ENCODE measurements at places on chromosomes 12 and 14. TPM values are rescaled to one million over a fixed set of nuclear protein-coding genes. Genes with fewer than 3 reads are reported as not detected.

The PLEKHD1 gene
- 0.09 TPM for polyA plus RNA-seq

The TFCP2 gene
- 11.7 TPM for polyA plus RNA-seq

The TAS2R9 gene
- polyA plus RNA-seq = not detected

The SYCP3 gene
- not detected for polyA plus RNA-seq

The RAB5B gene
- polyA plus RNA-seq = 80.6 TPM

The TAS2R7 gene
- not detected for polyA plus RNA-seq

- no peaks in the 10 kb centered on the region for H3K36me3 ChIP-seq
- no peak for DNase-seq
- no peak overlapping the region for H3K27ac ChIP-seq
- H3K4me3 ChIP-seq = no peak overlapping the region
- H3K4me1 ChIP-seq = no peaks in the 10 kb centered on the region
- H3K27me3 ChIP-seq = peaks cover 2% of the 10 kb centered on the region
These were observed 246.4 kb downstream of the TMEM132C start for GRCh38 chr12:128513331-128513730.

GRCh38 chr12:124053851-124054250, 80.8 kb downstream of the ZNF664 start:
- H3K36me3 ChIP-seq = no peaks in the 10 kb centered on the region
- no peak for DNase-seq
- H3K27me3 ChIP-seq = peaks cover 3% of the 10 kb centered on the region
- H3K4me1 ChIP-seq = no peaks in the 10 kb centered on the region

- peaks cover 1% of the 10 kb centered on the region for H3K4me1 ChIP-seq
- peaks cover 10% of the 10 kb centered on the region for H3K36me3 ChIP-seq
- DNase-seq = peak; percentile 51
- H3K27ac ChIP-seq = no peak overlapping the region
- no peak overlapping the region for H3K4me3 ChIP-seq
These were observed 35.7 kb downstream of the MRPL42 start for GRCh38 chr12:93502802-93503623.

GRCh38 chr12:89856431-89856830, 147.8 kb upstream of the ATP2B1 start:
- no peak overlapping the region for H3K4me3 ChIP-seq
- H3K4me1 ChIP-seq = peaks cover 18% of the 10 kb centered on the region
- H3K36me3 ChIP-seq = no peaks in the 10 kb centered on the region
- H3K27me3 ChIP-seq = peaks cover 3% of the 10 kb centered on the region
- no peak overlapping the region for H3K27ac ChIP-seq

DNA sequence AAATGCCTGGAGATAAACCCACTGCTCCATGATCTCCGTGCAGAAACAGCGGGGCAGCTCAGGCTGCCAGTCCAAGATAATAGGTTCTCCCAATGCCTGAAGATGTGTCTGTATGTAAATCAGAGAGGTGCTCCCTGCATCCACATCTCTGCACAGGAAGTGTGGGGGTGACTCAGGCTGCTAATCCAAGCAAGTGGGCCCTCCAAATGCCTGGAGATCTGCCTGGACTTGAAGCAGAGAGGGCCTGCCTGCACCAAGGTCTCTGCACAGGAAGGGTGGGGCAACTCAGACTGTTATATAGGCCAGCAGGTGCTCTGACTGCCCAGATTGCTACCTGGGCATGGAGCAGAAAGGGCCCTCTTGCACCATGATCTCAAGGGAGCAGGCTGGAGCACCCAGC, 504.7 kb downstream of the LRFN5 start:
- no peak overlapping the region for H3K4me3 ChIP-seq
- H3K36me3 ChIP-seq = no peaks in the 10 kb centered on the region
- no peak for DNase-seq
- no peaks in the 10 kb centered on the region for H3K27me3 ChIP-seq

DNA sequence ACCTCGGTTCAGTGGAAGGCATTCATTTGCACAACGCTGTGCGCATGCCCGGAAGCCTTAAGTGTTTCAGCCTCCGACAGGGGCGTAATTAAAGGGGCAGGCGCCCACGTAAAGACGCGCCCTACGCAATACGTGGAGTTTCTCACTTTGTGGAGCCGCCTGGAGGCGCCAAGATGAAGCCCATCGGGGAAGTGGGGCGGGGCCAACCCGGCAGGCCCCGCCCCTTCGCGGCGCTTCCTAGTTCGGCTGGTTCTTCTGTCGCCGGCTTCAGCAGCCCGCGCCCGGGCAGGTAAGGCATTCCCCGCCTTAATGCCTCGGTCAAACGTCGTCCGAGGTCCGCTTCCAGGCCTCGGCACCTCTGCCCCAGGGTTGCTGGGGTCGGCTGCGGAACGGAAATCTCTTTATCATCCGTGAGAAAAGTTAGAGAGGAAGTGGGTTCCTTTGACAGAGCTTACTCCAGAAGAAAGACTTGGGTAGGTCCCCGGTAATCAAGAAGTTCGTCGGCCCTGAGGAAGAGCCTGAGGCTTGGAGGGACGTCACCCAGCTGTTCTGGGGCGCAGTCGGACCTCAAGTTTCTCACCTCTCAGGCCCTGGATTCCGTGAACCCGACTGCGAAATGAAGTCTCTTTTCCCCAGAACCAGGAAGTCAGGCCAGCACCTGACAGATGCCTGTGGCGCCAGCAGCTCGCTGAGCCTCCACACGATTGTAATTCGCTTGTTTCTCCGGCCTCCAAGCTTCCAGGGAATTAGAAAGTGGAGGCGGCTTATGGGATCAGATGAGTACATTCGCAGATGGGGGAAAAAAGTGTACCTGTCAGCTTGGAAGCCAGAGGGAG, at the start of the genes IRAK4 and PUS7L:
Gene IRAK4 (plus strand): TSS at position 224 of the 836 bp plus-strand sequence. CDS start 9,161 bp downstream, outside the sequence.
Gene PUS7L (minus strand): TSS at position 63 of the 836 bp plus-strand sequence. CDS start 3,545 bp downstream, outside the sequence.
- peak within 1 kb of the TSS; percentile 98 for H3K4me3 ChIP-seq
- H3K27ac ChIP-seq = peak within 1 kb of the TSS; percentile 100
- H3K4me1 ChIP-seq = peaks cover 68% of the 10 kb centered on the region
- H3K27me3 ChIP-seq = peaks cover 13% of the 10 kb centered on the region
- peaks cover 10% of the 10 kb centered on the region for H3K36me3 ChIP-seq
- DNase-seq = peak; percentile 94

DNA sequence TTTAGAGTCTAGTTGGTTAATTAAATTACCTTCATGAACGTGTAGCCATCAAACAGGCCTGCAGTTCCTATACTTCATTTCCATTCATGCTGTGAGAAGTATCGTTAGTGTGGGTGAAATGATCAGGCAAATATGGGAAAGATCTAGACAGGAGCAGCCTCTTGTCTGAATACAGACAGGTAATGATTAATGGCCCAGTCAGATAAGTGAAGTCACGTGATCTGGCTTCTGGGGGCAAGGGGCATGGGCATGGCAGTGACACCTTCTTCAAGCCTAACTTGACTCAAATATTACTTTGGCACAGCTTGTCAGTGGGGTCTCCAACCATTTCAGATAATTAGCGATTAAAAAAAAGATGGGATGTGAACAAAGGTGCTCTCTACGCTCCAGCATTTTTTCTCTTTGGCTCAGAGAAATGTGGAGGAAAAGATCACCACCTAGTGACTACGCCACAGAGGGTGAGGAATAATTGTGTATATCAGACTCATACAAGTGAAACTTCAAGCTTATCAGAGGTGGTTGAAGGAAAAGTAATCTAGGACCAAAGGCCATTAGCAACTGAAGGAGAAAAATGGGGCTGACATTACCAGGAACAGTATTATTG, 17.8 kb downstream of the GUCY2C start:
- H3K36me3 ChIP-seq = no peaks in the 10 kb centered on the region
- H3K4me1 ChIP-seq = no peaks in the 10 kb centered on the region

DNA sequence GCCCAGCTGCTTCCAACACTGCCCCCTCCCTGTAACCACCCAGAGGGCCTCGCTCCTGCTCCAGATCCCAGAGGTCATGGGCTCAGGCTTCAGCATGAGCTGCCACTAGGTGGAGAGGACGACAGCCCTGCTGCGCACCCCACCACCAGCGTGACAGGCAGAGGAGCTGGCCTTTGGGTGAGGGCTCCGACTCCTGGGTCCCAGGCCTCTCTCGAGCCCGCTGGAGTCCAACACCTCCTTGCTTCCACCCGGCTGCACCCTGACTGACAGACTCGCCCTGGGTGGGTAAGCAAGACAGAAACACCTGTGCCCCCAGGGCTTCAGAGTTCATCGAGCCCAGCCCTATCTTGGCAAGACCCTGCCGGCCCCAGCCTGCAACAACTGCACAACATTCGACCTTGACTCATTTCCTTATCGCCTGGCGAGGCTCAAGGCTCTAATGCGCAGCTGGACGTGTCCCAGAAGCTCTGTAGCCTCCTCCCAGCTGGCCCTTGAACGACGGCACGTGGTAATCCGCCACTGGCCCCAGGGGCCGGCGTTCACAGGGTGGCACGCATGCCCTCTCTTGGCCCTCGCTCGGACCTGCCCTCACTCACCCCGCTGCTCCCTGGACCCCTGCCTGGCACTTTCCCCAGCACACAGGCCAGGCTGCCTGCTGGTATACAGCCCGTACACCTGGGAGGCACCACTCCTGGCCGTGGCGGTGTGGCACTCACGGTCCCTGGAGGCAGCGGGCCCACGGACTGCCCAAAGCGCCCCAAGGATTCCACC, 28.0 kb downstream of the VPS37B start:
- no peak overlapping the region for H3K27ac ChIP-seq
- no peak overlapping the region for H3K4me3 ChIP-seq
- peaks cover 23% of the 10 kb centered on the region for H3K27me3 ChIP-seq
- peaks cover 12% of the 10 kb centered on the region for H3K36me3 ChIP-seq

DNA sequence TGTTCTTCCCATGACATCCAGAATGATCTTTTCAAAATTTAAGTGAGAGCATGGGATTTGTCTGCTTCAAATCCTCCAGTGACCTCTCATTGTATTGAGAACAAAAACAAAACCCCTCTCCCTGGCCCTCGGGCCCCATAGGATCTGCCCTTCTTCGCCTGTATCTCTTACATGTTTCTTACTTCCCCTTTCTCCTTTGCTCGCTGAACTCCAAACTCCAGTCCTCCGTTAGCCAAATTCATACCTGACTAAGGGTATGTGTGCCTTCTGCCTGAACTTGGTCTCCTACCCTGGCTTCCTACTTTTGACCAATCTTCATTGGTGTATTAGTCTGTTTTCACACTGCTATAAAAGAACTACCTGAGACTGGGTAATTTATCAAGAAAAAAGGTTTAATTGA, 13.2 kb upstream of the TSPAN11 start:
- H3K27ac ChIP-seq = no peak overlapping the region
- H3K27me3 ChIP-seq = peaks cover 4% of the 10 kb centered on the region
- H3K4me3 ChIP-seq = no peak overlapping the region
- DNase-seq = no peak

GRCh38 chr14:29442696-29443095, 485.0 kb downstream of the PRKD1 start:
- DNase-seq = no peak
- H3K27me3 ChIP-seq = no peaks in the 10 kb centered on the region
- H3K4me3 ChIP-seq = no peak overlapping the region
- peaks cover 3% of the 10 kb centered on the region for H3K36me3 ChIP-seq
- H3K4me1 ChIP-seq = no peaks in the 10 kb centered on the region

DNA sequence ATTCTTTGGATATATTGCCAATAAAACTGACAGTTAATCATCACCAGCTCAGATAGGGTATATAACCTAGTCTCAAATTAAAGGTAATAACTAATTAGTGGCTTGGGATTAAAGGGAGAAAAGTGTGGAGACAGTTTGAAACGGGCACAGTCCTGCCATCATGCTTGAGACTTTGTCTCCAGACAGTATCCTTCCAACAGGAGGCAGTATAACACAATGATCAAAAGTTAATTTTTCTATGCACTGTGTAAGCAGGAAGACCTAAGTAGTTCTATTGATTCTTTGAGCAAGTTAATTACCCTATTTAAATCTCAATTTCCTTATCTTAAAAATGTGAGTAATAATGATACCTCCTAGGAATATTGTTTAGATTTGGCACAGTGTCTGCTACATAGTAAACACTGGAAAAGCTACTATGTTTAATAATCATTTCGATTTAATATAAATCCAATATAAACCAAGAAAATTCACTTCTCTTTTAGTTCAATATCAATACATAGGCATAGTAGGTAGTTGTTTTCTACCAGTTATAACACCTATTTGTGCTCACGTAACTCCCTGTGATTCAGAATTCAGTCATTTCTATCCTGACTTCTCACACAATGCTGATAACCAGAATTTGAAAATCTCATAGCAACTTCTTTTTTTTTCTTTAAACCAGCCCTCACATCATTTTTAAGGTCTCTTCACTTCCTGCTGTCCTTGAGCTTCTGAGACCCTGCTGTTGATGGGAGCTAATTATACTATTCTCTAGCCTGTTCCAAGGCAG, 53.7 kb downstream of the GALNT4 start:
- H3K27me3 ChIP-seq = no peaks in the 10 kb centered on the region
- peak overlapping the region; percentile 84 for H3K27ac ChIP-seq
- peak overlapping the region; percentile 31 for H3K4me3 ChIP-seq
- peak; percentile 58 for DNase-seq
- H3K36me3 ChIP-seq = no peaks in the 10 kb centered on the region

Measured in immature natural killer cell (primary cell).